IPS DF 6.9 (cell line): ENCODE measurements at places on chromosomes 5 and 9.

GRCh38 chr9:84366683-84367082 lies 26.1 kb upstream of the SLC28A3 start:
- DNase-seq, result no peak

DNA sequence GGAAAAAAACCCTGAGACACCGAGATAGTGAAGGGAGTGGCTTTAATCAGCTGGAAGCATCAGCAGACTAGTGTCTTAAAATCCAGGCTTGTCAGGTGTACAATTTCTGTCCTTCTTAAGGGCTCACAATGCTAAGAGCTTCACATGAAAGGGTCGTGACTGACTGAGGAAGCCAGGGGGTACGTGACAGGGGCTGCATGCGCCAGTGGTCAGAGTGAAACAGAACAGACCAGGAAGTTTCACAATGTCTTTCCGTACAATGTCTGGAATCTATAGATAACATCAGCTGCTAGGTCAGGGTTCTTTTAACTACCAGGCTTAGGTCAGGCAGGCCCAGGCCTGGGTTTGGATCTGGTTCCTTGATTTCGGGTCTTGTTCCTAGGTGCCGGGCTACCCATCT lies 253.0 kb downstream of the CDH10 start:
- no peak for DNase-seq

- DNase-seq, result no peak
Observed at GRCh38 chr9:134063571-134064450, 4.0 kb downstream of the BRD3 start.

DNA sequence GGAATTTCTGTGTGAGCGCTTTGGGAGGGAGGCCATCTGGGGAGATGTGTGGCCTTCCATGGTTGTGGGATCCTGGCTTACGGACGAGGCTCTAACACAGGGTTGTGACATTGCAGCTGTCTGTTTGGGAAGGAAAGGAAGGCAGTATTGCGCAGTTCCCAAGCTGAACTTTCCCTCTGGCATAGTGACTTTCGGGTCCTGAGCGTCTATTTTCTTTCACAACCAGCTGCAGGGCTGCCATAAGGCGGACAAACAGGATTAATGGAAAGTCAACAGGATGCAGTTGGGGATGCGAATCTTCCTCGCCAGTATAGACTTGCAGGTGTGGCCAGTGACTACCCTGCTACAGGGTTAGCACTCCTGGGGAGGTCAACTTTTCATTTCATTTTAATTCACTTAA lies 25.9 kb downstream of the CCT5 start:
- DNase-seq, result no peak

GRCh38 chr9:82732928-82733327 lies 330.0 kb downstream of the RASEF start:
- no peak for DNase-seq

GRCh38 chr9:98795970-98796363 lies 388 bp downstream of the ANKS6 start:
- no peak for DNase-seq

DNA sequence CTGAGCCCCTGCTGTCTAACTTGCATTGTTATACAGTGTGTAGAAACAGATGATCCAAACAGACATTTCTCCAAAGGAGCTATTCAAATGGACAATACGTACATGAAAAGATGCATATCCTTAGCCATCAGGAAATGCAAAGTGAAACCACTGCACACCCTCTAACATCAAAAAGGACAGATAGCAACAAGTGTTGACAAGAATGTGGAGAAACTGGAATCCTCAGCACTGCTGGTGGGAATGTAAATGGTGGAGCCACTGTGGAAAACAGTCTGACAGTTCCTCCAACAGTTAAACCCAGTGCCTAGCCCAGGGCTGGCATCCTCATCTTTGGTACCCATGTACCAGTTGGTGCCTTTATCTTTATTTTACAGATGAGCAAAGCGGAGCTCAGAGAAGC lies 8.5 kb downstream of the ORM2 start:
- DNase-seq, result no peak

DNA sequence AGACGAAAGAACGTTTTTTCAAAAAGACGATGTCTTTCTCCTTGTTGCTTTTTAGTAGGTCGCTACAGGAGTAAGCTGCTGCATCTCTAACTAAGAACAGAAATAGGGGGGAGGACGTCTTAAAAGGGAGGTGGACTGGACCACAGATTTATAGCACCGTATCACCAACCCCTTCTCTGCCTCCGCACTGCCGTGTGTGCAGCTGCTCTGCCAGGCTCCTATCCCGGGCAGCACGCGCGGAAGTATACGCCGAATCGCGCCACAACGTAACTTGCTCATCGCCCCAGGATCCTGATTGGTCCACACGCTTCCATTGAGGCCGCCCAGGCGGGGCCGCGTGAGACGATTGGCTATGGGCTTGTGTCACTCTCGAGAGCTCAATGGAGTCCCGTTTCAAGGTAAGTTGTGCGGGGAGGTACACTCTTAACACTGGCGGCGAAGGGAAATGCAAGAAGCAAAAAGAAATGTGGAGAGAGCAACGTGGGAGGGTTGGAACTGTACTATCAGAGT lies at the start of gene ELAVL2:
ELAVL2 (minus strand) TSS at position 121 of the 510 bp plus-strand sequence. CDS start 64,006 bp downstream, outside the sequence.
- DNase-seq, result peak; percentile 99

DNA sequence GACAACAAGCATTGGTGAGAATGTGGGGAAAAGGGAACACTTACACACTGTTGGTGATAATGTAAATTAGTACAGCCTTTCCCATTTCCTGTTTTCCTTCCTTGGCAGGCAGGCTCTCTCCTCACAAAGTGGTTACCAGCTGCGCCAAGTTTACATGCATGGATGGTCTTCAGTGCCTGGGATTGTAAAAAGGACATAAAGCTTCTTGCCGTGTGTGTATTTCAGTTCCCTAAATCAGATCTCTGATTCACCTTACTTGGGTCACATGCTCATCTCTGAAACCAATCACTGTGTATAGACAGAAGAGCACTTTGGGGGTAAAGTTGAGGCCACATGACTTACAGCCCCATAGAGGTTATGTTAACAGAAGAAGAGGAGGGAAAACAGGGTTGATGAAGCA lies 92.8 kb downstream of the CAVIN4 start:
- no peak for DNase-seq

DNA sequence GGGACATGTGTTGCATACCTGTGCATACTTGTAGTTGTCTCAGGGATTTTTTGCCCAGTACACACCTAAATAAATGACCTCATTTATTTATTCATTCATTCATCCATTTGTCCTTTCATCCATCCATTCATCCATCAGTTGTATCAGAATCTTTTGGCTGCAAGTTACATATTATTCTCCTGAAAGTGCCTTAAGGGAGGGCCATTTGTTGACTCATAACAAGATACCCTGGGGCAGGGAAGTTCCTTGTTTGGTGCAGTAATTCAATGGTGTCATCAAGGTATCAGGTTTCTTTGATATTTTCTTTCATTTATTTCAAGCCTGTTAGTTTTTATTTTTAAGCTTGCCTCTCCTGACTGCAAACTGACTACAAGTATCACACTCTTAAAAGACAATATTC lies 597.9 kb upstream of the TLE4 start:
- DNase-seq, result no peak

- no peak for DNase-seq
Observed at GRCh38 chr5:9765419-9766140, 135.4 kb upstream of the TAS2R1 start.

- DNase-seq, result no peak
Observed at GRCh38 chr9:120689860-120690259, 24.4 kb downstream of the MEGF9 start.
